ENCODE measurements at places on chromosomes 7 and 10.

- DNase-seq, result no peak
These were observed 27.0 kb downstream of the PDLIM1 start for GRCh38 chr10:95263864-95264226.

DNA sequence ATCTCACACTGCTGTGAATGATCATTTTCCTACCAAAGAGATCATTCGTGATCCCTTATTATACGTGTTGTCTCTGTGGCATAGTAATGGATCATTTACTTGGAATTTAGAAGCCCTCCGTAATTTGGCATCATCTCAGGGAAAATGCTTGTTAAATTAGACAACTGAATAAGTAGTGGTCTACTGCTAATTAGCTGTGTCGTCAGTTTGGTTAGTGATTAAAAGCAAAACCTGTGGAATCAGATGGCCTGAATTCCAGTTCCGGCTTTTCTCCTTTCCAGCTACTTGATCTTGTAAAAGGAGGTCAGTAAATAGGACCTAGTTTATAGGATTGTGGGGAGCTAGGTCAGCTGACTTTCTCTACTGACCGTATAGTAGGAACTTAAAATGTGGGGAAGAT is 65.6 kb downstream of the RBM33 start:
- no peak for DNase-seq

GRCh38 chr7:101308245-101309085 is 13.1 kb downstream of the IFT22 start:
- DNase-seq, result no peak

DNA sequence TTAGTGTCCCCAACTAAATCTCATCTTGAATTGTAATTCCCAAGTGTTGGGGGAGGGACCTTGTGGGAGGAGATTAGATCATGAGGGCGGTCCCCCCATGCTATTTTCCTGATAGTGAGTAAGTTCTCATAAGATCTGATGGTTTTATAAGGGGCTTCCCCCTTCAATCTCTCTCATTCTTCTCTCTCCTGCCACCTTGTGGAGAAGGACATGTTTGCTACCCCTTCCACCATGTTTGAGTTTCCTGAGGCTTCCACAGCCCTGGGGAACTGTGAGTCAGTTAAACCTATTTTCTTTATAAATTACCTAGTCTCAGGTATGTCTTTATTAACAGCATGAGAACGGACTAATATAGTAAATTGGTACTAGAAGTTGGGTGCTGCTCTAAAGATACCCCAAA is 365.6 kb downstream of the ANKRD7 start:
- DNase-seq, result no peak

- no peak for DNase-seq
These were observed 85.7 kb downstream of the GLI3 start for GRCh38 chr7:42151309-42151708.

GRCh38 chr7:92766461-92767003 is 69.8 kb downstream of the CDK6 start:
- no peak for DNase-seq

GRCh38 chr10:1809139-1809741 is 71.9 kb upstream of the ADARB2 start:
- DNase-seq, result no peak

- DNase-seq, result no peak
These were observed 22.6 kb downstream of the SGPL1 start for GRCh38 chr10:70838270-70838805.

- DNase-seq, result no peak
These were observed 56.5 kb downstream of the RNLS start for GRCh38 chr10:88526501-88527105.

DNA sequence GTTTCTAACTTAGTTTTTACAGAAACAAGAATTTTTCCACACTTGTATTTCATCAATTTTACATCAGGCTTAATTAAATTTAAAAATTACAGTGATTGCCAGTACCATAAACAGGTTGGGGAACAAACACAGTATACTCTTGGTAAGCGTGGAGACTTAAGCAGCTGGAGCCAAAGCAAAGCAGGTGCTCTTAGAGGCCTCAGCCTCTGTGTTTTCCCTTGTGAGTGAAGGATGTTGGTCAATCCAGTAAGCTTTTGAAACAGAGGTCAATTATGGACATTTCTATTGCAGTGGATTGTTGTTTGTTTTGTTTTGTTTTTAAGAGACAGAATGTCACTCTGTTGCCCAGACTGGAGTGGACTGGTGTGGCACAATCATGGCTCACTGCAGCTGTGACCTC is 100.6 kb upstream of the CELF2 start:
- DNase-seq, result no peak

GRCh38 chr7:75967487-75967997 is 26.9 kb downstream of the TMEM120A start:
- no peak for DNase-seq

GRCh38 chr10:4541292-4541691 is 284.7 kb upstream of the AKR1E2 start:
- no peak for DNase-seq

- DNase-seq, result no peak
These were observed 47.4 kb downstream of the SGMS1 start for GRCh38 chr10:50576245-50576815.

GRCh38 chr10:63651864-63652263 is 130.7 kb downstream of the REEP3 start:
- no peak for DNase-seq

GRCh38 chr10:110827875-110828274 is 43.9 kb upstream of the PDCD4 start:
- DNase-seq, result no peak

DNA sequence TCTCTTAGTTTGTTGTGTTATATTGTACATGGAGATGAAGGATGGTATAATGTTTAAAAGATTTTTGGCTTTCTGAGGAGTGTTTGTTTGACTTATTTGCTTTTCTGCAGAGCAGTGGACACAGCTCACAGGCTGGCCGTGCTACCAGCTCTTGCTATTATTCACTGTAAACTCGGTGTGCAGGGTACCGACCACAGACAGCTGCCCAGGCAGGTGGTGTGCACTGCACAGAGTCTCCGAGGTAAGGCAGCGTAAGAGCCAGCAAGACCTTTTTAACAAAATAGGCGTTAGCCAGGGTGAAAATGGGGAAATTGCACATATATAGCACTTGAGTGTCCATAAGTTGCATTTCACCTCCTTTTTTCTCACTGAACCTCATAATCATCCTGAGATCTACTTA is 438.0 kb downstream of the CNTNAP2 start:
- no peak for DNase-seq

GRCh38 chr7:1954366-1955004 is 278.3 kb downstream of the MAD1L1 start:
- DNase-seq, result no peak

DNA sequence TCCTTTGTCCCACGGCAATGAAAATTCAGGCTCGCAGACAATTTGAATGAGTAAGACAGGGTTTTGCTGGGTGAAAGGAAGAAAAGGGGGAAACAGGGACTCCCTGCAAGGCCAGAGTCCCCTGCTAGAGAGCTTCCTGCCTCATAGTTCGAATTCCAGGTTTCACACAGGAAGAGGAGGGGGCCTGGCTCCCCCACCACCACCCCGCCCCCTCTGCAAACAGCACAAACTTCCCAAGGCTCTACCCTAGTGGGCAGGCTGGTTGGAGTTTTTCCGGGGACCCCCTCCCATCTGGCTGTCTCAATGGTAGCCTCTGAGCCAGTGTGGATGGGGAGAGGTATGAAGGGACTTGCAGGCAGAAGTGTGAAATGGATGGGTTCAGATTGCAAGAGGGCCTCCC is 57.4 kb upstream of the NEBL start:
- no peak for DNase-seq

DNA sequence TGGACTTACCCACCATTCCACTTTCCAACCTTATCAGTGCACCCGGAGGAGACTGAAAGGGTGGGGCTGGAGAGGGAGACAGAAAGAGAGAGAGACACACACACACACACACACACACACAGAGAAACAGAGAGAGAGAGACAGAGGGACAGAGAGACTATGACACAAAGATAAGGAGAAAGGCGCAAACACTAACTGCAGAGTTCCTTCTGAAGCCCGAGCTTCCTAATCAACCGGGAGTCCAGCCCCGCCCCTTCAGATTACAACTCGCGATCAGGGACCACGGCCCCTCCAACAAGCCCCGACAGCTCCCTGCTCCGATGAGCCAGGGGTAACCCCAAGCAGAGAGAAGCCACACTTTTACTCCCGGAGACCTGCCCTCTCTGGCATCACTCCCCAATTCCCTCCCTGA is 499 bp downstream of the GAL3ST4 start:
- DNase-seq, result no peak

- DNase-seq, result peak; percentile 73
These were observed 10.3 kb downstream of the HUS1 start for GRCh38 chr7:47968847-47969774.

DNA sequence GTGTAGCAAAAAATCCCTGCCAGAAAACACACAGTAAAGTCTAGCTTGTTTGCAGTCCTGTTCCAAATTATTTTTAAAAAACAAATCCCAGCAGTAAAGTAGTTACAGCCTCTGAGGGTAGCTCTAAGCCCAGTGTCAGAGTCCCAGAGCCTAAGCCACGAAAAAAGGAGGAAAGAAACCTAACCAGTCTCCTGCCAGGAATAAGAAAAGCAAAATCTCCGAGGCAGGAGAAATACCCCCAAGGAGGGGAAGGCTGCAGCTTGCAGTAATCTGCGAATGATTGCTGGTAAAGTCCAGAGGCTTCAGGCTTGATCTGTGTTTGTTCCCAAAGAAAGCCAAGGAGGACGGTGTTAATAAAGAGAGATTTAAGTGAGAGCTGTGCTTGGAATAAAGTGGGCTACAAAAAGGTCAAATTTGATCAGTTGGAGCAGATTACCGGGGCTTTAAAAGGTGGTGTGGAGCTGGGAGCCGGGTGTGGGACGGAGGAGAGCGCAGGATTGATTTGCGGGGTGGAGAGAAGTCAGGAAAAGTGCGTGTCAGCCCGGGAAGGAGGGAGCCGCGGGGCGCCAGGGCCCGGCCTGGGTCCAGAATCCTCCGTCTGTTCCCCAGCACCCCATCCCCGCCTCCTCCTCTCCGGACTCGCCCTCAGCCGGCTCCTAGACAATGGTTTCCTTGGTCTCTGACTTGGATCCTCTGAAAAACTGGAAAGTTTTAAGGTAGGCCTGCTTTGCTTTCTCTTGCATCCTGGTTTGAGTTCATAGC is 219.4 kb upstream of the CELF2 start:
- no peak for DNase-seq

DNA sequence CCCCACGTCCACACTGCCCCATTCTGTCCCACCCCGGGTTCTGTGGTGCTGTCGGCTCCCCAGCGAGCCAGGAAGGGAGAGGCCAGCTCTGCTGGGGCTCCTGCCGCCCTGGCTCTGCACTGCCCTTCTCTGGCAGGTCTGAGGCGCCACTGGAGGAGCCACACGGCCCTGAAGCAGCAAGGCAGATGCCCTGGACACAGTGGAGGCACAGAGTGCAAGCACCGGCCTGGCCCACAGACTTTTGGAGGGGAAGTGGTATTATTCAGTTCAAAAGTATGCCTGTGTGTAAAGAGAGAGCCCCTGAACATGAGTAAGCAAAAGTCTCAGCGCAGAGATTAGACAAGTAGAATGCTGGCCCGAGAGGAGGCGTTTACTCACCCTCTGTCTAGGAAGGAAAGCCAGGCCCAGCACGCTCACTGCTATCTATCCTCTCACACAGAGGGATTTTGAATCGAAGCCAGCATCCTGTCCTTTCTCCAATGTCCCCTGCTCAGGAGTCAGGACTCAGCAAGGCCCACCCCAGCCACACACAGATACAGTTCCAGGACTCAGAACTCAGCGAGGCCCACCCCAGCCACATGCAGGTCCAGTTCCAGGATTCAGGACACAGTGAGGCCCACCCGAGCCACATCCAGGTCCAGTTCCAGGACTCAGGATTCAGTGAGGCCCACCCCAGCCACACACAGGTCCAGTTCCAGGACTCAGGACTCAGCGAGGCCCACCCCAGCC is 115.0 kb downstream of the EGFR start:
- DNase-seq, result no peak

DNA sequence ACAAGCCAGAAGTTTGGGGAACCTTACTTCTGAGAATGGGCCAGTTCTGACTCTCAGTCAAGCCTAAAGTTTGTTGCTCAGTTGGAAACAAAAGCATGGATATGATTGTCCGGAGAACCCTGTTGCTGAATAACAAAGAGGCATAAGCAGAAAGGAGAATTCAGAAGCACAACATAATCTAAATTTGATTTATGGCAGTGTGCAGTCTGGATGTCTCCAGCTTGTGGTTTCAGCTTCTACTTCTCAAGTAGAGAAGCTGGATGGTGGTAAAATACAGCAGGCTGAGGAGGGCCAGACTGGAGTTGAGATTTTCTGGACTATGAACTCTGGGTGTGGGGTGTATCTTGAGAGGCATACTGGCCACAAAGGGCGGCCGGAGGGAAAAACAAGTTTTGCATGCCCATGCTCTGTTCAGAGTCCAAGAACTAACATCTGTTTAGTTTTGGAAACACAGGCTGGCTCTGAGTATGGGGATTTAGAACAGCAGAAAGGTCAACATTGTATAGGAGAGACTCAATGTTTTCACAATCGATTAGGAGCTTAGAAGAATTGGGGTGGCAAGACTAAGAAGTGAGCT is 592.9 kb downstream of the CNTNAP2 start:
- no peak for DNase-seq

DNA sequence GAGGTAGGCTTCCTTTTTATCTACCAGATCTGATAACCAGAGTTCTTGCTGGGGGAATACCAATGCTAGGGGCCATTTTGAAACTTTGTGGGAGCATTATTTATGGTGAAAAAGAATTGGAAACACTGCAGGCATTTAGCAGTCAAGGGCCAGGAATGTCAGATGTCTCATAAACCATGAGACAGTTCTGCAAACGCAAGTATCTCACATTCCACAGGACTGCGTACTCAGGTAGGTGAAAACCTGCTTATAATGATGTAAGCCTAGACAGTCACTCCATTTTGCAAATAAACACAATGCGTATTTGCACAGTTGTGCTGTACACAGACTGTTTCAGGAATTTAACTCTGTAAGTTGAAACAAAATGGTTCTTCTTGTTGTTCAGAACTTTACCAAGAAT is 33.9 kb downstream of the ECHDC3 start:
- no peak for DNase-seq

GRCh38 chr7:45162311-45162845 is 4.8 kb downstream of the RAMP3 start:
- DNase-seq, result no peak

DNA sequence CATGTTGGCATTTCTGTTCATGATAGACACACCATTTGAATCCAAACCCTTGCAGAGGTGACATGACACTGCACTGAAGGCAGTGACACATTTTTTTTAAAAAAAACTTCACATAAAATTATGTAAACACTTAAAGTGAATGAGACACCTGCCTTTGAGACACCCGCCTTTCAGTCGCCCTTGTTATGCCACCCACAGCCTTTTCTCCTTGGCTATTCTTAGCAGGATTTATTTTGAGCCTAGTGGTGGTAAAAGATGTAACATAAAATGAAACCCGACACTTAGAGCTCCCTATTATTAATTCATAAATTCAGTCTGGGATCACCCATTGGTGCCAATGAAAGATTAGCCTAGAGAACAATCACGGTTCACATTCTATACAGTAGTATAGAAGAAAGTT is 161.3 kb downstream of the DYNC1I1 start:
- no peak for DNase-seq

DNA sequence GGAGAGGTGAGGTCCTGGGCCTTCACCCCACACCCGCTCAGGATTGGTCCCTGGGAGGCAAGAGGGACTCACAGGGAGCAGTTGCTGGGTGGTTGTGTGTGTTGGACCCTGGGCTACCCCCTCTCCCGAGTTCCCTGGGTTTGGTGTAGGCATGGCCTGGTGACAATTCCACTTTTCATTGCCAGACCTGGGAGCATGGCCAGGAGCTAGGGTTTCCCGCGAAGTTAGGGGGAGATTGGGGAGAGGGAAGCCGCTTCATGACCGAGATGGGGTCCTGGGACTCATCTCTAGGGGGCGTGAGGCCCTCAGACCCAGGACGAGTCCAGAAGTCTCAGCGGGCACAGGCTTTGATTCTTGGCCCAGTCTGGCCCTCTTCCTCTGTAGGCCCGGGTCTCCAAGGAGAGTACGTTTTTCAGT is 606 bp downstream of the PALD1 start:
- no peak for DNase-seq
